ENCODE measurements at places on chromosomes 1 and 21. TPM values are rescaled to one million over a fixed set of nuclear protein-coding genes. Genes with fewer than 3 reads are reported as not detected.

GRCh38 chr1:225427235-225428067 is at the start of gene LBR:
TSS of gene LBR (minus strand) at chr1:225428038. CDS start at chr1:225424075, 3,963 bp downstream.
- peaks cover 44% of the 10 kb centered on the region for H3K4me1 ChIP-seq
- H3K4me3 ChIP-seq = peak within 1 kb of the TSS; percentile 74
- peak; percentile 85 for DNase-seq
- no peaks in the 10 kb centered on the region for H3K27me3 ChIP-seq

The OSBPL9 gene
- polyA plus RNA-seq = 43.9 TPM

GRCh38 chr1:85475055-85475454 is 10.1 kb upstream of the DDAH1 start:
- H3K4me1 ChIP-seq = peaks cover 4% of the 10 kb centered on the region
- H3K4me3 ChIP-seq = no peak overlapping the region

GRCh38 chr1:8831340-8831739 is 13.9 kb upstream of the RERE start:
- DNase-seq = no peak
- no peak overlapping the region for H3K27ac ChIP-seq
- H3K27me3 ChIP-seq = no peaks in the 10 kb centered on the region
- H3K4me1 ChIP-seq = no peaks in the 10 kb centered on the region

DNA sequence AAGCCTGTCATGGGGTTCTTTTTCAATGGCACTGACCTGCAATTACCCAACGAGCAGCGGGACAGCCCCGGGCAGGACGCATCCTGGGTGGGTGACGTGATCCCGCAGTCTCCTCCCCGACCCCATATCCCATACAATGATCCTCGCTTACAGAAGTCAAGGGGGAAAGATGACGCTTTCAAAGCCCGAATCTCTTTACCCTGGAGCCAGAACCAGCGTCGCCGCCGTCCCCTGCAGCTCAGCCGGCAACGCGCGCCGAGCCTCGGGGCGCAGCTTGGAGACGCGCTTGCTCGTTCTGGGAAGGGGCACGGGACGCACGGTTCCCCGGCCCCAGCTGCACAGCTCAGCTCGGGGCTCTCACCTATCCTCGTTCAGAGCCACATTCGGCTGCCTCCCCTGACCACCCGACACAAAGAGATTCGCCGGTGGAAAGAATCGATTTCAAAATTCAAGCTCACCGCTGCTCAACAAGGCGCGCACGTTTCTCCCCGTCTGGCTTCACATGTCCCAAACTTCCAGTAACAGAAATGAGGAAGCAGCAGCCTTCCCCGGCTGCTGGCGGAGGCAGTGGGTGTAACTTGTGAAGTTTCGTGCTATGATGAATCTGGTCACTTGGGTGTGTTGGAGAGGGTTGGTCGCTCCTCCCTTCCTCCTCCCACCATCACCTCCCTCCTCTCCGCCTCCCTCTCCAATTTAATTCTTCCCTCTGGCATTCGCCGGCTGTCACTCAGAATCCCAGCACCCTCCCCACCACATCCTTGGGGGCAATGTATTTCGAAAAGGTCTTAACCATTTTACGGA is at the start of gene TIAM1:
Gene TIAM1, minus strand, starts transcription at position 582 of the 801 bp plus-strand sequence. CDS start 77,289 bp downstream, outside the sequence.
- no peaks in the 10 kb centered on the region for H3K36me3 ChIP-seq
- no peaks in the 10 kb centered on the region for H3K4me1 ChIP-seq
- no peak within 1 kb of the TSS for H3K27ac ChIP-seq

GRCh38 chr1:6086762-6087376 is 41.2 kb downstream of the KCNAB2 start:
- H3K27me3 ChIP-seq = no peaks in the 10 kb centered on the region
- no peaks in the 10 kb centered on the region for H3K36me3 ChIP-seq
- H3K27ac ChIP-seq = no peak overlapping the region
- H3K4me3 ChIP-seq = no peak overlapping the region

DNA sequence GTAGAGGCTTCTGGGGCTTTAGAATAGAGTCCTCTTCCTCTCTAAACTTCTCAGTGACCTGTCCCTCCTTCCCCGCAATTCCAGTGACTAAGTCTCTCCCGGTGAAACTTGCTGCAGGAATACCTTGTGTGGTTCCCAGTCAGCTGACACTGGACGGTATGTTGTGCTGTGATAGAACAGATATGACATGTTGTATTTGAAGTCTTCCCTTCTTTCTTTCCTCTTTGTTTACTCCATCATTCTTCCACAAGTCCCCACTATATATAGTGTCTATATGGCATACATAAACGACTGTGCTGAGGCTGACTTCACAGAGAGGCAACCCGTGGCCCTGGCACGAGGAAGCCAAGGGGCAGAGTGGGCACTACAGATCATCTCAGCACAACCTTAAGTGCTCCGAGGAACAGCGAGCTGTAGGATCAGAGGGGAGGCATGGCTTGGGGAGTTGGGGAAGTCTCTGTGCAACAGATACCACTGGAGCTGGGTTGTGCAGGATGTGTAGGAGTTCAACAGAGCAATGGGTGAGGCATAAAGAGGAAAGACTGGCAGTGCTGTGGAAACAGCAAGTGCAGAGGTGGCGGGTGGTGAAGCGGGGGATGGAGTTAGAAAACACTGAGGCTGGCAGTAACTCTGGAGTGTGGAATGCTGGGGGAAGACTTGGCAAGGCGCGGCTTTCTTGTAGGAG is 237.8 kb downstream of the TRABD2B start:
- H3K27me3 ChIP-seq = no peaks in the 10 kb centered on the region
- H3K4me3 ChIP-seq = no peak overlapping the region
- no peak overlapping the region for H3K27ac ChIP-seq
- no peak for DNase-seq
- H3K36me3 ChIP-seq = no peaks in the 10 kb centered on the region

DNA sequence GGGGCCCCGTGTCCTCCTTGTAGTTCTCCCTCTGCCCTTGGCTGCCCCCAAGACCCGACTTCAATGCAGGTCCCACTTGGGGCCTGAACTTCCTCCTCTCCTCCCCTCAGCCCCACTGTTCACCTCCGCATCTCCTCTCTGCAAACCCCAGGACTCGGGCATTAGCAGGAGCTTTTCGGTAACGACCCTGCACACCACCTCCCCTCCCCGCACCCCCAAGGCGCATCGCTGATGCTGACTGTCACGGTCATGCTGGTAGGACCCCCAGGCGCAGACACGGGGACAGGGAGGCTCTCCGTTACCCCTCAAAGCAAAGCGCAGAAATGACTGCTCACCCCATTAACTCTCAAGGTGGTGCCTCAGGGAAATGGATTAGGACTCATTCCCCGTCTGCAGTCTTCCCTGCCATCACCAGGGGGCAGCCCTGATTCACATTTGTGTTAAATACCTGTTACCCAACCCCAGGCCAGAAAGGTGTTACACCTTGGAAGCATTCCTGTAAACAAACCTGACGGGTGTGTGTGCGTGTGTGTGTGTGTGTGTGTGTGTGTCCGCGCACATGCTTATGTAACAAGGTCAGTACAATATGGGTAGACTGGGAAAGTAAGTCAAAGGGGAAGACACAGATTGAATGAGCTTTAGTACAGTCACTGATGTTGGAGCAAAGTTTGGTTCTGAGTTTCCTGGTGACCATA is 6.4 kb upstream of the GUCA2B start:
- H3K4me1 ChIP-seq = no peaks in the 10 kb centered on the region
- H3K27ac ChIP-seq = no peak overlapping the region
- H3K36me3 ChIP-seq = no peaks in the 10 kb centered on the region
- peak; percentile 85 for DNase-seq

DNA sequence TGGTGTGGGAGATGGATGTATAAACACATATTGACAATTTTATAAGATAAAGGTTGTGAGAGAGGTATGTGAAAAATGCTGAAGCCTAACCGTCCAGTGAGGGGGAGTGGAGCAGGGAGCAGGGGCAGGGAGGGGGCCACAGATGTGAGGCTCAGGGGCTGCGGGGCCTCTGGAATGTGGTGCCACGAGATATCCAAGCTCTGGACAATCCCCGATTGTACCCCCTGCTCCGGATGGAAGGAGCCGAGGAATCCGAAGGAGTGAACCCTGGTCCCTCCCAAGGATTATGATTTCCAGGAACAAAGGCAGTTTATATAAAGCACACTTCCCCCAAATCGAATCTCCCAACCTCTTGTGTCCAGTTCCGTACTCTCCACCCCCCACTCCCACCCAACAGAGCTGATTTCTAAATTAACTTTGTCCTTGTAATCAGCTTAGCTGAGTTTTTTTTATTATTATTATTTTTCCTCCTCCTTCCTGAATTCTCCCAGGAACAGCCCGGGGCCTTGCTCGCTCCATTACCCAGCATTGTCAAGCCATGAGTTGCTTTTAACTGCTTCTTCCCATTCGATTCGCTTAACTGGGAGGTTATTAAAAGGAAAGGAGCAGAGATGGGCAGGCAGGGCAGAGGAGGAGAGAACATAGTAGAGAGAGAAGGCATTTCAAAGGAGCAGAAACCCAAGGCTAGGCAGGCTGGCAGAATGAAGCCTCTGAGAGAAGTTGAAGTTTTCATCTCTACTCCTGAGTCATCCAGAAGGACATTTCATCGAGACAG is 9.4 kb downstream of the KIRREL1 start:
- H3K27me3 ChIP-seq = no peaks in the 10 kb centered on the region
- H3K36me3 ChIP-seq = peaks cover 10% of the 10 kb centered on the region
- no peak for DNase-seq
- peak overlapping the region; percentile 25 for H3K4me3 ChIP-seq
- peaks cover 26% of the 10 kb centered on the region for H3K4me1 ChIP-seq
- peak overlapping the region; percentile 87 for H3K27ac ChIP-seq
